Mammary epithelial cell (primary cell): ENCODE measurements at places on chromosomes 3 and 15.
A peak's percentile ranks its signal among the peaks of the same experiment; 100 is the strongest.

DNA sequence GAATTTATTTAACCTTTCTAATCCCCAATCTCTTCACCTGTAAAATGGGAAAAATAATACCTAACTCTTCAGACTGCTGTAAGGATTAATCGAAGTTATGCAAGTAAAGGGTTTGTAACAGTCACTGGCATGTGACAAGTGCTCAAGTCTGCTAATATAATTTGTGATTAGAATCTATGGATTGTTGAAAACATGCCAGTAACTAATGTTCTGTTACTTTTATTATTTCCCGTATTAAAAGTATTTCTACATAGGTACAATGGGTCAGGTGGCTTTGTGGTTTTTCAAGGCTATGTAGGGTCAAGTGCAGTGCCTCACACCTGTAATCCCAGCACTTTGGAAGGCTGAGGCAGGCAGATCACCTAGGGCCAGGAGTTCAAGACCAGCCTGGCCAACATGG is 29.4 kb downstream of the ULK4 start:
- DNase-seq, result peak; percentile 35

DNA sequence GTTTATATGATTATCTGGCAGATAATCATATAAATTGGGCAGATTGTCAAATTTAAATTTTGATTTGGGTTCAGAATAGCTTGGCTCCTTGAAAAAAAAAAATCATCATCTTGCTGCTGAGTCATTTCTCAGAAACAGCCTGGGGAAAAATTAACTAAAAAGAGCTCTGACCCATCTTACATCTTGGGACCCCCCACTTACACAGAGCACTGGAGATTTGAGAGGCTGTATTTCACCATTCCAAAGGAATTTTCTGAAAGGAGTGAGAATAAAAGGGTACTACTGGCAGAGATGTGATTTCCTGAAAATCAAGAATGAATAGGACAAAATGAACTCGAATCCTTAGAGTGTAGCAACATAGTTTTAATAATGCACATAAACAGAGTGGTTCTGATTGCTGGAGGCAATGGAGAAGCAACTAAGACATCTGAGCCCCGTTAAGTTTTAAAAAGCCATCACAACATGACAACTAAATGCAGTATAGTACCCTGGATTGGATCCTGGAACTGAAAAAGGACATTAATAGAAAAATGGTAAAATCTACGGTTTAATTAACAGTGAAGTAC is 97.5 kb downstream of the RFTN1 start:
- no peak for DNase-seq

GRCh38 chr3:15631426-15632211 is 30.1 kb downstream of the BTD start:
- no peak for DNase-seq

- DNase-seq, result peak; percentile 98
Measured at GRCh38 chr3:176767385-176767784, 429.9 kb downstream of the TBL1XR1 start.

DNA sequence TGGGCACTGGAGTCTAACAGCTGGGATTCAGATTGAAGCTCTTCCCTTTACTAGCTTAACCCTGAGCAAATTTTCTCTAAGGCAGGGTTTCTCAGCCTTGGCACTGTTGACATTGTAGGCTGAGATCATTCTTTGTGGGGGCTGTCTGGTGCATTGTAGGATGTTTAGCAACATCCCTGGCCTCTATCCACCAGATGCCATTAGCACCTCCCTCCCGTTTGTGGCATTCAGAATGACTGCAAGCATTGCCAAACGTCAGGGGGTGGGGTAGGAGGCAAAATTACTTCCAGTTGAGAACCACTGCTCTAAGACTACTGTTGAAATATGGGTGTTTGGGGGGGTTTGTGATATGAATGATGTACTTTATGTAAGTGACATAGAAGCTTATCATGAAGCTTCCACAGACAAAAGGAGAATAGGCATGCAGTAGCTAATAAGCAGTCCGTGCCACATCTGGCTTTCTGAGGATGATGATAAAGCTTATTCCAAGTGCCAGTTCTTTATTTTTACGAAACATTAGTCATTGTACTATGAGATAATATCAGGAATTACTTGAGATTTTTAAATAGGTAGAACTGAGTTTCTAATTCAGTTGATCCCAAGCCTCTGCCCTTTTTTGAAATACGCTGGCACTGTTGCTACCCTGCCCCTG is 39.3 kb downstream of the NKIRAS1 start:
- peak; percentile 77 for DNase-seq

DNA sequence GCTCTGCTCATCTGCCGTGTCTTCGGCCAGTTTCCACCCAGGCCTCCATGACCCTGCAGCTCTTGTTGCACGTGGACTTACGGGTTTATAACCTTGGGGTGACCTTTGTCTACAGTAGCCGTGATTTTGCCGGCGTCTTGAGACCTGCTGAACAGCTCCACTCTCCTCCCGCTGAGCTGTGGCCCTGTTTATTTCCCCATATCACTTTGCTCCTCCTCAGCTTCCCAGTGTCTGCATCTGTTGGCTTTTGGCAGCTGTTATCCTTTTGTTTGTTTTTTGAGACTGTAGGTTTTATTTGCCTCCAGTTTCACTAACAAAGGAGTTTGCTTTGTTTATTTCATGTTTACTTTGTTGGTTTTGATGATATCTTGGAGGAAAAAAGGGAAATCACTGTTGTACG is 29.3 kb upstream of the SLC28A1 start:
- DNase-seq, result no peak

DNA sequence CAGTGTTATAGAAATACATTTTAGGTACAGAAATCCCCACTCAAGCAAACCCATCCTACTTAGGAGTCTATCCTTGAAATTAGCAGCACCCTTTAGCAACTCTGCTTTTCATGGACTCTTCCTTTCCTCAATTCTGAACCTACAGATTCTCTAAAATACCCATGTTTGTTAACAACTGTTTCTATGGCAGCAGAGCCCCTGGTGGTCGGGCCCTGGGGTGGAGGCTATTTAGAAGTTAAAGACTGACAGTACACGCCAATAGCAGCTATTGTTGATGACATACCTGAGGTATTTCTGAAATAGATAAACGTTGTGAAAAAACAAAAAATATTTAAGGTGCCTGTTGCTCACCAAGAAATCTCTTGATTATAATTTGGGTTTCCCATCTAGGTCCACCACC is 23.4 kb upstream of the NRG4 start:
- DNase-seq, result no peak

GRCh38 chr3:50648313-50648712 is 26.4 kb upstream of the DOCK3 start:
- no peak for DNase-seq

DNA sequence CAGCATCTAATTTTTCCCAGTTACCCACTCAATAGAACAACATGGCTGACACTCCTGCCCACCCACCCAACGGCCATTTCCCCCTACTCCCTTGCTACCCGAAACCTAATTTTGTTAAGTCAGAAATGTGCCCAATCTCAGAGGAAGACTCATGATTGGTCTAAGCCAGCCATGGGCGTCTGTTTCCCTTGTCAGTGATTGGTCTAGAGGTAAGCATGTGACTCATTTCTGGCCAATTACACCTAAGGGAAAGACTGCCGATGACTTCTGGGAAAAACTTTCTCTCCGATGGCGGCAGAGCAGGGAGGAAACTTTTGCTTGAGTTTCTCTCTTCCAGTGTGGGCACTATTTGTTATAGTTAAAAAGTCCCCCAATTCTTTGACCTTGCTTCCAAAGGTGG is 72.9 kb downstream of the RPLP1 start:
- DNase-seq, result no peak

GRCh38 chr3:135125171-135125801 is 330.2 kb downstream of the EPHB1 start:
- DNase-seq, result peak; percentile 1

GRCh38 chr3:71262364-71263265 is 320.9 kb downstream of the FOXP1 start:
- no peak for DNase-seq

- DNase-seq, result peak; percentile 57
Measured at GRCh38 chr3:99084156-99084555, 182.7 kb upstream of the DCBLD2 start.

DNA sequence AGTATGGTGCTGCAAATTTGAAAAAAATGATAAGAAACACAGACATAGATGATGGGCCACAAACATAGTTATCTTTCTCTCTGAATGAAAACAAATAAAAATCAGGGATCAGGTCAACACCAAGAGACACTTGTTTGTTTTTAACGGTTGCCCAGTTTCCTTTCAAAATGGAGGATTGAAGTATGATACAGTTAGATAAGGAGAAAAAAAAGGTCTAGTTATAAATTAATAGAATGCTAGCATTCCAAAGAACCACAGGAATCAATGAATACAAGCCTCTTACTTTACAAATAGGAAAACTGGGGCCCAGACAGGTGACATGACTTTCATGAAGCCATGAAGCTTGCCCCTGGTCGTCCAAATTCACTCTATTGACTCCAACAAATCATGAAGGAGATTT is 305.1 kb downstream of the ZNF621 start:
- DNase-seq, result no peak

DNA sequence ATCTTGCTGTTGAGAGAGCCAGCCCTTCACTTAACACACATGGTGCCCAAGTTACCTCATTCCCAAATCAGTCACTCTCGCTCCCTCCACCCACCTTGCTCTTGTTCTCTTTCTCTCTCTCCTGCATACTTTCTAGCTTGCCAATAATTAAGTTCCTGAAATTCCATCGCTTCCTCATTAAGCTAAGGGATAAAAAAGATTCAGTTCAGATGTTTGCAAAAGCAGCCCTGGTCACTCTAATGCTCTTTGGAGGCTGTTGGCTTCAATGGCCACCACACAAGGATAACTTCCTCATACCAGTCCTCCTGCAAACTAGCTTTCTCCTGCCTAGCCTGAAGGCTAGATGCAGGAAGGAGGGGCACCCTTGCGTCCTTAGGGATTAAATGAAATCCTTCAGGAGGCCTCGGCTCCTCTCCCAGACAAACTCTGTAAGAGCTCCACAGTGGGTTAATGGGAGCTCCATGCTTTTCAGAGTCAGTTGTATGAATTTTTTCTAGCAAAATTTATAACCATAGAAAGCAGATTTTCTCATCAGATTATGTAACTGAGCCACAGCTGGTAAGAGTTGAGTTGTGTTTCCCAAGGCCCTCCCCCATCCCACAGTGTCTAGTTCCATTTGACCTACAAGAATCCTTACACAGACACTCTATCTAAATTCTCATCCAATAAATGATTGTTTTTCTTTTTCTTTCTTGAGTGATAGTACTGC is 176.6 kb upstream of the TRIM42 start:
- no peak for DNase-seq
